ENCODE measurements at places on chromosomes 3 and 15. TPM values are rescaled to one million over a fixed set of nuclear protein-coding genes. Genes with fewer than 3 reads are reported as not detected.

DNA sequence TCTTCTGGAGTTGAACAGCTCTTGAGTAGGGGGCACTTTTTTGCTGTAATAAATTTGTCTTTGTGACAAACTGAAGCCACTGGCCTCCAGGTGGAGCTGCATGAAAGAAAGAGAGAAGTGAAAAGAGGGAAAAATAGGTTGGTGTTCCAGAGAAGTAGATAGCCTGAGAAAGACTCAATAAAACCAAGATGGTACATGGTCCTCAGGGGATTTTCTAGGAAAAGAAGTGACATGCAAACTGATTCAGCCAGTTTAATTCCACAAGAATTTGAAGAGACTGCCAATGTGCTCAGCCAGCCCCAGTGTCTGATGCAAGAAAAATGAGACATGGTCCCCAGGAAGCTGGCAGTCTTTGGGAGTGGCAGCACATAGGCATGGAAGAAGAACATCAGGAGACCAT is 152.7 kb downstream of the CD47 start:
- no peak for DNase-seq

DNA sequence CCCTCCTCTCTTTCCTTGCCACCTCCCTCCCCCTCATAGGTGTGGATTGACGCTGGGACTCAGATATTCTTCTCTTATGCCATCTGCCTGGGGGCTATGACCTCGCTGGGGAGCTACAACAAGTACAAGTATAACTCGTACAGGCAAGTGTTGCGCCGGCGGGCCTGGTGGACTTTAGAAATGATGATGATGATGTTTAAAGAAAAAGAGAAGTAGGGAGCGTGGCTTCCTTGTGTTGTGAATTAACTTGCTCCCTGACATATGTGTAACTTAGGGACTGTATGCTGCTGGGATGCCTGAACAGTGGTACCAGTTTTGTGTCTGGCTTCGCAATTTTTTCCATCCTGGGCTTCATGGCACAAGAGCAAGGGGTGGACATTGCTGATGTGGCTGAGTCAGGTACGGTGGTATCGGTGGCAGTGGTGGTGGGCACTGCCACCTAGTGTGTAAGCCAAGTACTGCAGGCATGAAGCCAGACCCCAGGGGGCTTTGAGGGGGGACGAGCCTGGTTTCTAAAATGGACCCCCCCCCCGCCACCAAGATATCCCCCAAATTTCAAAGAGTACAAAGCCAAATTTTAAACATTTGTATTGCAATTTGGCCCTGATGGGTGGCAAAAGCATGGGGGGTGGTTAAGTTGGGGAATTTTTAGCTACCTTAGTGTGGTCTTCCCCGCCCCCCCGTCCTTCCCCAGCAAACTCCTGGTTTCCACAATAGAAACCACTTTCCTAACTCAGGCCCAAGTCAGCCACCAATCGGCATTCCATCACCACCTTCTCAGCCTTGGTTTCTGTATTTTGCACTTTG is 65.6 kb downstream of the SLC6A6 start:
- DNase-seq: peak; percentile 40

GRCh38 chr3:149623824-149624223 is 34.0 kb downstream of the WWTR1 start:
- no peak for DNase-seq

DNA sequence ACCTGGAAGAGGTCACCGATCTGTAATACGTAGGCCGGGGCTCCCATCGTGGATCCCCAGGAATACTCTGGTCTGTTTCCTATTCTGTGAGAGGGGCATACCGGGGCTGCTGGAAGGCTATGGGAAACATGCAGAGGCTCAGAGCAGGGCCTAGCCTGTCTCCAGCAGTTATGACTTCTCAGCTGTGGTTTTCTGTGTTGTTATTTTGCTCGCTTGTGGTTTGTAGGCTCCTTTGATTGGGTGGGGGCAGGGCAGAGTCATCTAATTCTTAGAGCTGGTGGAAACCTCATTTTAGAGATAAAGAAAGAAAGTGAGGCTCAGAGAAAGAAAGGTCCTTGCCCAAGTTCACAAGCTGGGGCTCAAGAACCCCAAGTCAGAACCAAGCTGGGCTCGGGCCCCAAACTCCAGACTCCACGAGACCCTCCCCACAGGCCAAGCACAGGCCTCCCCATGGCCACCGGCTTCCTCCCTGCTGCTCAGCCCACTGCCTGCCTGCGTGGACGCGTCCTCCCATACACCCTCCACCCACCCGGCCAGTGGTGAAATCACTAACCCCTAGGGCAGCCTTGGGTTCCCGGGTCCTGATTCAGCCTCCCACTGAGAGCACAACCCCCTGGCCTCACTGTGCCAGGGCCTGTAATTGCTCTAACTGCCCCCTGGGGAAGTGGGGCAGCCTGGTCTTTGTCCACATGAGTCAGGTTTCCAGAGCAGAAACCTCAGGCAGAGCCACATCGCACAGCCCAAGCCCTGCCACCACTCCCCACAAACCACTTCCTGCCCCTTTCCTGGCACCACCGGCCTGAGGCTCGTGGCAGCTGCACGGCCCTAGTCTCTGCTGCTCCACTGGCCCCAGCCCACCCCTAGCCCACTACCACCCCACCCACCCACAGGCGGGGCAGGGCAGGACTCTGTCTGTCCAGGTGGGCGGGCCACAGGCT is 270.8 kb downstream of the UACA start:
- DNase-seq: peak; percentile 60

DNA sequence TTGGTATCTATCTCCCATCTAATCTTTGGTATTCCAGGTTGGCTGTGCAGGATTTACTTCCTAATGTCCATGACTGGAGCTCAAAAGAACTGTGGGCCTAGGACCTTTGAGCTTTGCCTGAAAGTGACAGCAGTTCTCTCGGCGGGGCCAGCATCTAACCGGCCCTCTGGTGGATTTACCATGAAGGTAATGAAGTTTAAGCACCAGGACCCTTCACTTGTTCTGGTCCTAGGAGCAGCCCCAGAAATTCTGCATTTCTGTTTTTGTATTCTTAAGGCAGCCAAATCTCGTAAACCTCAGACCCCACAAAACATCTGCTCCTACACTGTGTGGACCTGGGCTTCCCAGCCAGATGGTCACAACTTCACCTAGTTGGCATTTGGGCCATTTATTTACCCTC is 13.0 kb downstream of the CALML4 start:
- no peak for DNase-seq

DNA sequence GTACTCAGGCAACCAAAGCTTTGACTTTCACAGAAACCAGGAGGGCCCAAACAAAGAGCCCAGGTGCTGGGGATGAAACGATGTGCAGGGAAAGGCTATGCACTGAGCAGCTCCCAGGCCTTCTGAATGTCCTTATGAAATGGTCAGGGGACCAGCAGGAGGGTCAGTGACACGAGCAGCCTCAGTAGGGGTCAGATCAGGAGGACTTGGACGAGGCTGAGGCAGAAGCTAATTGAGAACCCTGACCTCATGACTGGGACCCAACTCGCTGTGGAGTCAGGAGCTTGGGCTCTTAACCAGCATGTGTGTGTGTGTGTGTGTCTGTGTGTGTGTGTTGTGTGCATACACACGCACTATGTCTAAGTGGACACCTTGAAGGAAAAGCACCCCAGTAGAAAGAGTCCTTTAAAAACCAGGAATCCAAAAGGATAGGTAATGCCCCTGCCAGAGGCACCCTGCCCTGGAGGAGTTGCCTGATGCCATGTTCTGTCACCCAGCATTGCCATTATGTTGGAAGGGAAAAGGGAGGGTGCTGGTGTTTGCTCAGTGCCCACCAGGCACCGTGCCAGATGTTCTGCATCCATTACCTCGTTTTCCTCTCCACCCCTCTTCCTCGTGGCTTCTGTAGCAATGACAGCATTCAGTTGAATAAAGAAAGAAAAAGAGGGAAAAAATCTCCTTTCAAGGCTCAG is 50.9 kb downstream of the CORO2B start:
- DNase-seq: no peak

GRCh38 chr3:10443272-10444109 is 61.9 kb downstream of the ATP2B2 start:
- DNase-seq: no peak

GRCh38 chr15:95134431-95135110 is 903.2 kb downstream of the MCTP2 start:
- no peak for DNase-seq

DNA sequence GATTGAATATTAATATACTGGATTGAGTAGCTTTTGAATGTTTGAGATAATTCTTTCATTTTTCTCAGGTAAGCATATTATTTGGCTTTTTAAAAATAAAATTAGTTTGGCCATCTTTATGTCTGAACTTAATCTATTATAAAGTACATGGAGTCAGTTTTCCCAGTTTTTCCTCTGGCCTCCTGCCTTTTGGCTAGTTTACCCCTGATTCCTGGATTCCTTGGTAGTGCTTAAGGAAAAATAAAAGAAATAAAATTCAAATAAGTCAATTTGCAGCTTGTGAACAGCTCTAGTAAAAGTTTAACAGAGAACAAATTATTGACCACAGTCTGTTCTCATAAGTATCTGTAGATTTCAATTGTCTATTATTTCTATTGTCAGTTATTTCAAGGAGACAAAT is 89.4 kb downstream of the COL6A6 start:
- no peak for DNase-seq

- DNase-seq: no peak
These were observed 69.8 kb upstream of the SPATA12 start for GRCh38 chr3:56990641-56991015.

DNA sequence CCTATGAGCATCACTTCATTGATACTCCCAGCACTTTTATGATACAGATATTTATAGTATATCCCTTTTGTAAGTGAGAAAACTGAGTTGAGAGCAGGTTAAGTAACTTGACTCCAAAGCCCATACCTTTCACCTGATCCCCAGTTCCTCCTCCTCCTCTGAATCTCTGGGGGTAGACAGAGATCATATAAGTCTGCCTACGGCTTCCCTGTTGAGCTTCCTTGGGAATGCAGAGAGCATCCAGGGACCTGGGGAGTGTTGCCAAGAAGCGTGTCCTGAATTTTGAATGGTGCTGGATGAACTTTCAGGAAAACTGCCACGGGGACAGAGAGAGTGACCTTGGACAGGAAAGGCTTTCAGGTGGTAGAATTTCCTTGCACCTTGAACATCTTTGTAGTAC is 268.5 kb downstream of the LRTM1 start:
- no peak for DNase-seq

DNA sequence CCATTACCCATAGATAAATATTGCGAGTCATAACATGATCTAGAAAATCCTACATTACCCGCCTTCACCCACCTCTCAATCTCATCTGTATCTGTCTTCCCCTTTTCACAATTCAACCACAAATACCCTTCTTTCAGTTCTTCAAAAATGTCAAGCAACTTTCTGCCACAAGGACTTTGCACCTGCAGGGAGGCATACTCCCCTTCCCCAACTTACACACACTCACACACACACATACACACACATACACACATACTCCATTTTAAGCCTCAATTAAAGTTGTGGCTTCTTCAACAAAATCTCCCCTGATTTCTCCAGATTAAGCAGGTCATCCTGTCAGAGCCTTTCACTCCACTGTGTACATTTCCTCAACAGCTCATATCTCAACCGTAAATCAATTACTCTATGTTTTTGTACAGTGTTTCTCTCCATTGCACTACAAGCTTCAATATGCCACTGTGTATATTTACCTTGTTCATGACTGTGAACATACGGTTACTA is 33.1 kb upstream of the CCDC50 start:
- no peak for DNase-seq

DNA sequence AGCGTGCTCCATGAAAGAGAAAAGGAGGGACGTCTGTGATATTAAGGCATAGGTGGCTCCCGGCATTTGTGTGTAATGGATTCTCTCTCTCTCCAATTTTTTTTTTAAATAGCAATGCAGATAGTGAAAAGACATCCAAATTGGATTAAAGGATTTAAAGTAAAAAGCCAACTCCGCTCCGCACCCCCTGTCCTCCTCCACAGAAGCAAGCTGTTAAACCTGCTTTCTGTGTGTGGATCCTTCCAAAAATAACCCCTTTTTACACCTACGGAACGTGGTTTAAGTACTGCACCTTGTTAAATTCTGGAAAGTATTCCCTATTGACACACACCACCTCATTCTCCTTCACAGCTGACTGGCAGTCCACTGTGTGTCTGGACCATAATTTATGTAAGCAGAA is 61.6 kb downstream of the ST8SIA2 start:
- DNase-seq: no peak

DNA sequence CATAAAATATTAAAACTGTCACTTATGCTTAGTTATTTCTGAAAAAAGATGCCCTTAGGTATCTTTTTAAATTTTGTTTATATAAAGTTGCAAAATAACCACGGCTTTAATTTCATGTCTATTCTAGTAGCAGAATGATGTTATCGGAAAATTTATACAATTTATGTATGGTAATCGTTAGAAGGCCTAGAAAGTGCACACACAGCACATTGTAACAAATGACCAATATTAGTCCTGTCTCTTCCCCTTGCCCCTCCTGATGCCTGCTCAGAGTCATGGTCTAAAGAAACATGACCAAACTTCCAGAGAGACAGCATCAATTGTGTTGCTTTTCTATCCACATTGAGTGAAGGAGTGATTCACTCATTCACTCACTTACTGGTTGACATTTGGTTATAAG is 6.2 kb upstream of the LPP start:
- no peak for DNase-seq

DNA sequence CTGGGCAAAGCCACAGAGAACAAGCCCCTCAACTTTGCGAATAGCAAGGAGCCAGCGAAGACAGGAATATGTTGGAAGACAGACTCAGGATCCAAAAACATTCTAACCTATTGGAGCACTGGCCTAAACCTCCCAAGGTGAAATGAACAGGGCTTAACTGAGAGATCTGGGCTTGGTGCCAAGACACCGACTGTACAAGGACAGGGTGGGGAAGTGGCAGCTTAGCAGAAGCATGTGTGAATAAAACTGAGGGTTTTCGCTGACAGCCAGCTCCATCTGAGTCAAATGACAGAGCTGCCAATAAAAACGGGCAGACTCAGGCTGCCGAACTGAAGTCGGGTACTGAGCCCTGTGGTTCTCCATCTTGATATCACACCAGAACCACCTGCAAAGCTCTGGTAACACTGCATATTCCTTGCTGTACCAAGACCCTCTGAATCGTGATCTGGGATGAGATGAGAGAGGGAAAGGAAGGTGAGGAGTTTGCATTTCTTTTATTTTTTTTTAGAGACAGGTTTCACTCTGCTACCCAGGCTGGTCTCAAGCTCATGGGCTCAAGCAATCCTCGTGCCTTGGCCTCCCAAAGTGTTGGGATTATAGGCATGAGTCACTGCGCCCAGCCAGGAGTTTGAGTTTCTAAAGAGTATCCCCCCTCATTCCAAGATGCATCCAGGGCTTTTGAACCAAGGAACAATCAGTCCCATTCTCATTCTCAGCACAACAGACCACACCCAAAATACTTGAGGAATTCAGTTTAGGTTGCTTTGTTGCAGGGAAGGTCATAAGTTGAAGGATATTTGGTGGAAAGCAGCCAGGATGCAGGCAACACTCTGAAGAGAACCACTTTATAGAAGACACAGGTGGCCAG is 6.0 kb upstream of the PLCB2 start:
- DNase-seq: no peak

- no peak for DNase-seq
These were observed 30.7 kb downstream of the CLEC3B start for GRCh38 chr3:45056608-45057301.

The LIPH gene
- not detected for total RNA-seq
